Stimulated activated CD4-positive, alpha-beta T cell treated with anti-CD3 and anti-CD28 coated beads, TNF-alpha, amount 100 ng/mL, for 4 hours (primary cell): ENCODE measurements at places on chromosomes 11 and 22.

GRCh38 chr11:102223859-102224258, 93.4 kb upstream of the BIRC3 start:
- no peak for DNase-seq

- no peak for DNase-seq
These were observed 2.9 kb downstream of the GRIA4 start for GRCh38 chr11:105612771-105613170.

GRCh38 chr11:130115218-130115617, 44.4 kb upstream of the ST14 start:
- DNase-seq: no peak

- no peak for DNase-seq
These were observed 105.0 kb upstream of the SESN3 start for GRCh38 chr11:95335989-95336388.

DNA sequence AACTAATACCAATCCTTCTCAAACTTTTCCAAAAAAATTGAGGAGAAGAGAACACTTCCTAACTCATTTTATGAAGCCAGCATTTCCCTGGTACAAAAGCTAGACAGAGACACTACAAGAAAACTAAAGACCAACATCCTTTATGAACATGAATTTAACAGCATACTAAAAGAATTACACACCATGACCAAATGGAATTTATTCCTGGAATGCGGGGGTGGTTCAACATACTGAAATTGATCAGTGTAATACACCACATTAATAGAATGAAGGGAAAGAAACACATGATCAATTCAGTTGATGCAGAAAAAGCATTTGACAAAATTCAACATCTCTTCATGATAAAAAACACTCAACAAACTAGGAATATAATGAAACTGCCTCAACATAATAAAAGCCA, 148.1 kb downstream of the WNT7B start:
- no peak for DNase-seq

GRCh38 chr11:17722000-17722643, 2.8 kb downstream of the MYOD1 start:
- DNase-seq: no peak

DNA sequence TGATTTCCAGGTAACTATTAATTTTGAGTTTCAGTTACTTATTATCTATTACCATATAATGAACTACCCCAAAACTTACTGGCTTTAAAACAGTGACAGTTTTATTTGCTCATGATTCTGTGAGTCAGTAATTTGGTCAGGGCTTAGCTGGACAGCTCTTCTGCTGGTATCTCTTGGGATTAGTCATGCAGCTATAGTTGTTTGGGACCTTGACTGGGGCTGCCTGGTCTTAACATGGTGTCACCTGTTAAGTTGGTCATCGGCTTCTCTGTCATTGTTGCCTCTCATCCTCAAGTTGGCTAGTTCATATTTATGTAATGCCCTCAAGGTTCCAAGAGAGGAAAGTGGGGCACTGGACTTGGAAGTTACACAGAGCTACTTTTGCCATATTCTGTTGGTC, 177.5 kb downstream of the TMEM135 start:
- DNase-seq: no peak

- DNase-seq: no peak
These were observed 15.9 kb downstream of the TRIM29 start for GRCh38 chr11:120121914-120122473.

DNA sequence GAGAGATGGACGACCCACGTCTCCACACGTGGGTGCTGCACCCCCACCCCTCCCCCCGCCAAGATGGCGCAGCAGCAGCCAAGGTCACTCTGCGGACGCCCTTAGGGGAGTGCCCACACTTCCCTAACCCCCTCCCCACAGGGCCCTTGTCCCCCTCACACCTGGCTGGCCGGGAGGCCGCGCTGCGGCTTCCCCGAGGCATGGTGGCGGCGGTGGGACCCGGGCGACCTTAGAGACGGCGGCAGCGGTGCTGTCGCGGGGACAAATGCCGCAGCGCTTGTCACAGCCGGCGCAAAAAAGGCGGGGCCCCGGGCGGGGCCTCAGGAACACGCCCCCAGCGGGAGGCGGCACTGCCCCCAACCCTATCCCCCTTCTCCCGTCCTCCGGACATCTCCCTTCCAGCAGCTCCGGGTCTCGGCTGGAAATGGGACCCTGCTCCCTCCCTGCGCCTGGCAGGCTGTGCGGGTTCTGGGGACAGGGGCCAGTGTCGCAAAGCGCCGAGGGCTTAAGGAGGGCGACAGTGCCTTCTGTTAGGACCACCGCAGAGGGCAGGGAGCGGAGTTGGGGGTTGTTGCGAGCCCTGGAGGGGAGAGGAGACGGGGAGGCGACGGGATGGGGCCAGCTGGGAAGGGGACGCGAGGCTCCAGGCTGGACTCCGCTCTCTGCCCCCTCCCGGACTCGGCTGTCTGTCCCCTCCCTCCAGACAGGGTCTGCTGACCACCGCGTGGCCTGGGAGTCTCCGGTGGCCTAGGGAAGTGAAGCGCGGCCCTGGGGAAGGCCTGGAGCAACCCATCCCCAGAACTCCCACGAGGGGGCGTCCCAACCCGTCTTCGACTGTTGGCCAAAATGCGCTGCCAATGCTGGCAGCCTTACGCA, at the start of gene CHCHD10:
TSS of gene CHCHD10 (minus strand) at position 300 of the 876 bp plus-strand sequence. CDS start at position 202, 98 bp downstream.
- DNase-seq: peak; percentile 72

- no peak for DNase-seq
These were observed 184.1 kb upstream of the SYT13 start for GRCh38 chr11:45470151-45470793.

GRCh38 chr11:128902515-128903066, 11.4 kb downstream of the KCNJ5 start:
- no peak for DNase-seq

- no peak for DNase-seq
These were observed 15.0 kb downstream of the TSKU start for GRCh38 chr11:76798202-76798581.

GRCh38 chr11:66126808-66127555, 56.9 kb downstream of the PACS1 start:
- peak; percentile 32 for DNase-seq

DNA sequence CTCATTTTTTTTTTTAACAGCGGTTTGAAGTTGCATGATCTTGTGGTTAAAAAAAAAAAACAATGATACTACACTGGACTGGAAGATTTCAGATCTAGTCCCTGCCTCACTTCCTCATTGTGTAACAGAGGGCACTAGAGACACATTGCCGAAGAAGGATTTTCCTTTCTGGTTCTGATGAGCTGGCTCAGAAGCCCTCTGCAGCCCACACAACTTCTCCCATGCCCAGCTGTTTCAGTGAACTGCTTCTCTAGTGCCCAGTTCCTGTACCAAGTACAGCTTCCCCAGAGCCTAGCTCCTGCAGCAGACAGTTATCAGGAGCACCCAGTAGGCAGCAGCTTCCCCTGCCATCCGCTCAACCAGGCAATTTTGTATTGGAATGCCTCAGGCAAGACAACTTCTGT, 29.5 kb upstream of the ANO5 start:
- no peak for DNase-seq

DNA sequence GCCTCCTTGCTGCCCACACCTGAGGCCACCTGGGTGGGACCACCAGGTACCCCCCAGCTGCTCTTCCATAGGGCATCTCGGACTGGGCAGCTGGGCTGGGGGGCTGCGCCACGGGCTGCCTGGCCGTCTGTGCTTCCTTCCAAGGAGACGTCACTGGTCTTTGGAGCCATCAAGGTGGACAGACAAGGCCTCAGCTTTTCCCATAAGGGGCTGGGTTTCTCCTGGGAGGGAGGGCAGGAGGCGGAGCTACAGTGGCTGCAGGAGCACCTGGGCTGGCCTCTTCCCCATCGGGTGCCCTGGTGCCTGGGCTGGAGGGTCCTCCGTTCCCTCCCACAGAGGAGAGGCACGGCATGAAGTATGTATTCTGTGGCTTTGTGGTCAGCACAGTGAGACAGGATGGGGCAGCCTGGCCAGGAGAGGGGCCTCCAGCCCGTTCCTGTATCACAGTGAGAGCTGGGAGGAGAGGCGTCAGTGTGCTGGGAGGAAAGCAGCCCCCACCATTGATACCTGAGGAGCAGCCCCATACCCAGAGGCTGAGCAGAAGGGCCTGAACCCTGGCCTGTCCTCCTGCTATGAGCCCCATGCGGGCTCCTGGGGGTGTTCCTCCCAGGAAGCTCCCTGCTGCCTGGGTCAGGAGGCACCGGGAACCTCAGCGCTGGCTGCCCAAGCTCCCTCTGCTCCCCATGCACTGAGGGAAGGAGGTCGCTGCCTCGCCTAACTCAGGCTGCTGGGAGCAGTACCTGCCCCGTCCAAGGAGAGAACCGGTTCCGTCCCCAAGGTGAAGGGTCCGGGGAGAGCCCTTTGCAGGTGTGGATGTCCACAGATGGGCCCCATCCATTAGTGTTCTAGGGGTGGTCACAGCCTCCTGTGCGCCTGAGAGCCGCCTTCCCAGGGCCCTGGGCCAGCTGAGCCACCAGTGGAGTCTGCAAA, 1075.0 kb downstream of the BRD1 start:
- DNase-seq: no peak

DNA sequence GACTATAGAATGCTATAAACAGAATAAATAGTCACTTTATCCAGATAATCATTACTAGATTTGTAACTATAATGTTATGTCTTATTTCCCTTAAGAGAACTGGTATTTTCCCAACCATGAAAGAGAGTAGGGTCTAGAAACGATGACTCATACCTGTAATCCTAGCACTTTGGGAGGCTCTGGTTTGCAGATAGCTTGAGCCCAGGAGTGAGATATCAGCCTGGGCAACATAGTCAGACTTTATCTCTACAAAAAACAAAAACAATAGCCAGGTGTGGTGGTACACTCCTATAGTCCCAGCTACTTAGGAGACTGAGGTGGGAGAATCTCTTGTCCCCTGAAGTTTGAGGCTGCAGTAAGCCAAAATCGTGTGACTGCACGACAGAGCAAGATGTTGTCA, 30.9 kb downstream of the OR52A5 start:
- no peak for DNase-seq
